ENCODE measurements at places on chromosomes 1 and 21.
A peak's percentile ranks its signal among the peaks of the same experiment; 100 is the strongest.

- DNase-seq = no peak
Measured at GRCh38 chr1:150320667-150320978, 710 bp upstream of the PRPF3 start.

- DNase-seq = no peak
Measured at GRCh38 chr1:18182398-18183160, 75.0 kb downstream of the IGSF21 start.

DNA sequence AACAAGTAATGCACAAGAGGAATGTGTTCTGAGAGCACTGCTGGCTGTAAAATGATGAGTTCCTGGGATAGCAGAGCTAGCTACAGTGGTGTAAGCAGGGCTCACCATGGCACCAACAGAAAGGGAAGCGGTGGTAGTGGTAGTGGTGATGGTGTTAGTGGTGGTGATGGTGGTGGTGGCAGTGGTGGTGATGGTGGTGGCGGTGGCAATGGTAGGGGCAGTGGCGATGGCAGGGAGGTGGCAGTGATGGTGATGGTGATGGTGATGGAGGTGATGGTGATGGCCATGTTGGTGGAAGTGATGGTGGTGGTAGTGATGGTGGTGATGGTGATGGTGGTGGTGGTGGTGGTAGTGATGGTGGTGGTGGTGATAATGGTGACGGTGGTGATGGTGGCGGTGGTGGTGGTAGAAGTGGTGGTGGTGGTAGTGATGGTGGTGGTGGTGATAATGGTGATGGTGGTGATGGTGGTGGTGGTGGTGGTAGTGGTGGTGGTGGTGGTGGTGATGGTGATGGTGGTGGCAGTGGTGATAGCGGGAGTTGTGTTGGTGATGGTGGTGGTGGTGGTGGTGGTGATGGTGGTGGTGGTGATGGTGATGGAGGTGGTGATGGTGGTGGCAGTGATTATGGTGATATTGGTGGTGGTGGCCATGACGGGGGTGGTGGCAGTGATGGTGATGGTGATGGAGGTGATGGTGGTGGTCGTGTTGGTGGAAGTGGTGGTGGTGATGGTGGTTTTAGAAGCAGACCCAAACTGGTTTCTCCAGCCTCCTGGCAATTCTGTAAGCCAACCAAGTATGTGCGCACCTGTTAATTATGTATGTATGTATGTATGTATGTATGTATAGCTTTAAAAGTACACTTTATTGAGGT, 254.1 kb downstream of the TRABD2B start:
- peak; percentile 11 for DNase-seq

GRCh38 chr21:36613059-36613458, 85.9 kb upstream of the SIM2 start:
- DNase-seq = no peak

DNA sequence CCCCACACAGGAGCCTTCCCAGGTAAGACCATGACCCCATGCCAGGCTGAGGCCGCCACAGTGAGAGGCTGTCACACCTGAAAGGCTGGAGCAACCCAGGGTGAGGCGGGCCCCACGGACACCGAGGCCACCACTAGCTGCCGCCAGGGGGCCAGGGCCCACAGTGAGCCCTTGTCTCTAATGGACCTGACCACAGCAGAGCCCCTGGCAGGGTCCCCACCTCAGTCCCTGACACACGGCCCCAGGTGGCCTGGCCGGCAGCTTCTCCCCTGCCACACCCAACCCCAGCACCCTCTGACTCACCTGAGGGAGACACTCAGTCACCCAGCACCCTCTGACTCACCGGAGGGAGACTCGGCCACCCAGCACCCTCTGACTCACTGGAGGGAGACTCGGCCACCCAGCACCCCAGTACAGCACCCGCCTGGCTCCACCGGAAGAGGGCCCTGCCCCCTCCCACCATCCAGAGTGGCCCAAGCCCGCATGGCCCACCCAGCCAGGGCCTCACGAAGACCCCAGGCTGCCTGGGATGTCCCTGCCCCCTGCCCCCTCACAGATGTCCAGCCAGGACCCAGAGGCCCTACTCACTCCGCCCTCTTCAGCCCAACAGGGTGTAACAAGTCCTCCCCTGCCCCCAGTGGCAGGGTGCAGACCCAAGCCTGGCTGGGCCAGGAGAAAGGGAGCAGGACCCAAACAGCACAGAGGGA, 4.4 kb downstream of the DVL1 start:
- DNase-seq = peak; percentile 68

- DNase-seq = no peak
Measured at GRCh38 chr1:67908250-67908936, 75.1 kb upstream of the GNG12 start.

DNA sequence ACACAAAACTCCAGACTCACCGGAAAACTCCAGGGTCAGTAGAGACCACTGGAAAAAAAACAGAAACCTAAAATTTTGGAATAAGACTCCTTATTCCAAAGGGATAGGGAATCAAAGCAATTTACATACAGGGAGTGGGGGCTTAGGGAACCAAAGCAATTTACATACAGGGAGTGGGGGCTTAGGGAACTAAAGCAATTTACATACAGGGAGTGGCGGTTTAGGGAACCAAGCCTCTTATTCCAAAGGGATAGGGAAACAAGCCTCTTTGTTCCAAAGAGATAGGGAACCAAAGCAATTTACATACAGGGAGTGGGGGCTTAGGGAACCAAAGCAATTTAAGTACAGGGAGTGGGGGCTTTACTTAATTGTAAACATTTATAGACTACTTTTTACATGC, 28.4 kb upstream of the TTLL7 start:
- no peak for DNase-seq

GRCh38 chr1:169753549-169753948, 19.7 kb upstream of the SELE start:
- no peak for DNase-seq

DNA sequence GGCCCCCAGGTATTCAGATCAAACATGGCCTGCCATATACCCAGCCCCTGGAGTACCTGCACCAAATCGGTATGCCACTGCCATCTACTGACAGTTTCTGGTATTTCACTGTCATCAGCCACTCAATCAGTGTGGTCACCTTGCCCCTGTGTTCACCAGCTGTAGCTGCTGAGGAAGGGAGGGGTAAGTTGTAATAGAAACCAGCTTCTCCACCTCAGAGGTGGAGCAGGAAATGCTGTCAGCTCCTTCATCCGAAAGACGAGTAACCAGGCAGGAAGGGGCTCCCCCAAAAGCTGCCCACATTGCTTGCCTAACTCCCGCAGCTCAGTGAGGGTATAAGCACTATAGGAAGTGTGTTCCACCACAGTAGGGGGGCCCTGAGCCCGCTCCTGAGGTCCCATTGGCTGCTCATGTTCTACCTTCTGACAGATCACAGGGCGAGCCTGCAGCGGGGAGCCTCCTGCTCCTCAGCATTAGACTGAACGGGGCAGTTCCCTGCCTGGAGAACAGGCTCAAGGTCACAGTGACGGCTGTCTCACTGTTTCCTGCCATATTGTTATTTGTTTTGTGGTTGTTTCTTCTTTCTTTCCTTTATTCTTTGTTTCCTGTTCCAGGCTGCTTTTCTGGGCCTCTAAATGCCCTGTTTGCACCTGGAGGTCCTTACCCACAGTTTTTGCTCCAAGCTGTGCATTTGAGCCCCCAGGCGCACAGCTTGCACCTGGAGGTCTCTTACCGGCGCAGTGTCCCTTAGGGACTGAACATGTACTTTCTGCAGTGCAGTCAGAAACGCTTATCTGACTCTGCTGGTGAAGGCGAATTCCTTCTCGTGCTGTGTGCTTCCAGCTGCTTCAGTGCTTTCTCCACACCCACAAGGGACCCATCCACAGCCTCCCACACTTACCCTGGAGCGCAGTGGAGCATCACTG, 1638.3 kb downstream of the MRPL39 start:
- peak; percentile 83 for DNase-seq

DNA sequence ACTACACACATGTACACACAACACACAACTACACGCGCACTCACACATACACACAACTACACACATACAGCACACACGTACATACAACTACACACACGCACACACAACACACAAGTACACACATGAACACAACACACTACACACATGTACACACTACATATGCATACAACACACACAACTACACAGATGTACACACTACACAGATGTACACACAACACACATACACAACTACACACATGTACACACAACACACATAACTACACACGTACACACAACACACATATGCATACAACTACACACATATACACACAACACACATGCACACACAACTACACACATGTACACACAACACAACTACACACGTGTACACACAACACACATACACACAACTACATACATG, 318.6 kb downstream of the CAMTA1 start:
- DNase-seq = no peak

GRCh38 chr1:207978441-207978840, 67.5 kb upstream of the CD34 start:
- DNase-seq = no peak

DNA sequence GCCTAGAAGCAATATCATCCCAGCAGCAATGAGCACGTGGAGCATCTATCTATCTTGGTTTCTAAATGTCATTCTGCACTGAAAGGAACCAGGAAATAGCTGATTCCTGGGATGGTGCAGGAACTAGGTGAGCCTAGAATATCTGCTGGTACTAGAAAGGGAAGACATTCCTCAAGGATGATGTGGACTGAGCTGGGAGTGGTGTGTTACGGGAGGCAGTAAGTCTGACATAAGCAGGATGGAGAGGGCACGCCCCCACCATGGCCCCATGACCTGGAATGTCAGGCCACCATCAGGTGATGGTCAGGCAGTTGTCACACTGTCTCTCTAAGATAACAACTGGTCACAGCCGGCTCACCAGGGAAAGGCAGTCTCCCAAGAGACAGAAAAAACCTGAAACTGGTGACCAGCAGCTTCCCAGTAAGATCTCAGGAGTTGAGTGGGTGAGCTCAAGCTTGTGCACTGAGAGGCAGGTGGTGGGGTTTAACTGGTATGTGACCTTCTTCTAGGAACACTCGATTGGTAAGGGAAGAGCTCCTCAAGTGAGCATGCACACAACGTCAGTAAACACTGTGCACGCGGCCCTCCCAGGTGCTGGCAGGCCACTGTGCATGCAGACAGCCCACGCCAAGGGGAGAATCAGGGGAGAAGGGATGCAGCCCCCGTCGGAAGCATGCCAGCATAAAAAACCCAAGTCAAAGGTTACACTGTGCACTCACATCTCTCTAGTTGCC, 148.7 kb downstream of the ADSS2 start:
- DNase-seq = no peak

GRCh38 chr1:20359451-20360330, 69.0 kb downstream of the VWA5B1 start:
- no peak for DNase-seq

DNA sequence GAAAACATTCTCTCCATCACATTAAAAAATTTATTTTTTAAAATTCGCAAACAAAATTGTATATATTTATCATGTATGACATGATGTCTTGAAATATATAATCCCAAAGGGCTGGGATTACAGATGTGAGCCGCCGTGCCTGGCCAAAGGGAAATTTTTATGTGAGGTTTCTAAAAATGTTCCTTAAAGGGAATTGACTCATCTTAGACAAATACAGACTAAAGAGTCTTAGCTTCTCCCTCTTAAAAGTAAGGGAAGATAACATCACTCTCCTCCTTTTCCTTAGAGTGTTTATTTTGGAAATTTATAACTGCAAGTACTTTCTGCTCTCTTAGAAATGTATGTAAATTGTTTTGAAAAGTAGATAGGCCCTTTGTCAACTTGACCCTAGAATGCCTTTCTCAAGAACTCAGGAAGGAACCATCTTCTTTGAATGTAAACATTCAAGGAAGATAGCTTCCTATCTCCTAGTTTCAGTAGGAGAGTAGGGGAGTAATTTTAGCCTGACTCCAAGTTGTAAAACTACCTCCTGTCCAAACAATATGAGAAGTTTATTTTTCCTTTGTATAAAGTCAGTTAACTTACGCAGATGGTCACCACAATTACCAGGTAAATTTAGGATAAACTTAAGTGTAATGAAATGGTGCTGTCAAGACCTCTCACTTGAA, 59.5 kb downstream of the C21orf91 start:
- no peak for DNase-seq

DNA sequence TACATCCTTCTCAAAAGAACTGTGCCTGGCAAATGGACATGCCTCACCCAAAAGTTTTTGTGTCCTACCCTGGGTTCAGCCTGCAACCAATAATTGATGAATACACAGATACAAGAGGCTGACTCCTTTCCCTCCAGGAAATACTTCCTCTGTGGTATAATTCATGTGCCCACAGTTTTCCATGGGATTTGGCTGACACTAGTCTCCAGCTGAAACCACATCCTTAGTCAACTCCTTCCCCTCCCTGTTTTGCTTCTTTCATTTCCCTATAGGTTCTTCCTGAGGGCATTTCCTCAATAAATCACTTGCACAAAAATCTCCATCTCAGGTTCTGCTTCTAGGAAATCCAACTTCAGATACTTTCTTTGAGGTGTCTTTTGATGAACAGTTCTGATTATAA, 436.6 kb upstream of the C1orf87 start:
- no peak for DNase-seq

DNA sequence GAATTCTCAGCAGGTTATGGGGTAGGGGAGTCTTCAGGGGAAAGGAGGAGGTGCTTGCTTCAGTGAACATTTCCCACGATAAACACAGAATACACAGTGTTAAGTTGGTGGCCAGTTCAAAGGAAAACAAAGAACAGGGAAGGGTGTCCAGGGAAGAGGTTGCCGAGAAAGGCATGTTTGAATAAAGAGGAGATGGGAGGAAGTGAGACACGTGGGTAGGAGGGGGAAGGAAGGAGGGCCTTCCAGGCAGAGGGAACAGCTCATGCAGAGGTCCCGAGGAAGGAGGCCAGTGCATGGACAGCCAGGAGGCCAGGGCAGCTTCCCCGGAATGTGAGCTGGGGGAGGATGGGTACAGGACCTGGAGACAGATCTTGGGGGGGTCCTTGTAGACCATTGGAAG, 130.3 kb upstream of the TMEM51 start:
- no peak for DNase-seq

DNA sequence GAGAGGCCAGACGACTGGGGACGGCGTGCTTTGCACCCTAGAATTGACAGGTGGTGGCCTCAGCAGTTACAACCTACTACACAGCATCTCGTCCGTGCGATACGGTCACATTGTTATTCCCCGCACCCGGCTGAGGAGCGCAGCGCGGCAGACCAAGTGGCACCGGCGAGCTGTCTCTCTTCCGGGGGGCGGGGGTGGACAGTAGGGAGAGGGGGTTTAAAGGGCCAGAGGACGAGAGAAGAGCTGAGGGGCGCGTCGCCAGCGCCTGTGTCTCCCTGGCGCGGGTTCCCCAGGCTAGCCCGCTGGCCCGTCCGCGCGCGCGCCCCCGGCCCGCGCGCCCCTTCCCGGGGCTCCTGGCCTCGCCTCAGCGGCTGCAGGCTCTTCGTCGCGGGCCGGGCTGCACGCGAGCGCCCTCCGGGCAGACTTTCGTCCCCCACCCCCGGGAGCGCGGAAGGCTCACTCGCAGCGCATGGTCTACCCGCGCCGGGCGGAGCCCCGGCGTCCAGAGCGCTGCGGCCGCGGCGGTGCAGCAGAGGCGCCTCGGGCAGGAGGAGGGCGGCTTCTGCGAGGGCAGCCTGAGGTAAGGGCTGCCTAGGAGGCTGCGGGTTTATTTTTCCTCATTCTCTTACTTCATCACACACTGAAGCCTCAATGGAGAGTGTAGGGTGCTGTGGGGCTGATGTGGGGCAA, at the start of gene PDE4B:
Gene PDE4B (plus strand): TSS at position 227 of the 690 bp plus-strand sequence.
- DNase-seq = no peak

GRCh38 chr21:46120301-46121285, 22.7 kb downstream of the COL6A2 start:
- no peak for DNase-seq

GRCh38 chr1:22832414-22832786, 121.8 kb downstream of the EPHB2 start:
- DNase-seq = no peak

Measured in activated CD8-positive, alpha-beta memory T cell treated with anti-CD3 and anti-CD28 coated beads for 24 hours (primary cell).